Activated T-cell treated with anti-CD3 and anti-CD28 coated beads for 24 hours (primary cell): ENCODE measurements at places on chromosomes 3 and 15.

- no peak for DNase-seq
These were observed 651.6 kb downstream of the NTRK3 start for GRCh38 chr15:87604857-87605446.

GRCh38 chr15:59205839-59206622 lies 612 bp upstream of the LDHAL6B start:
- DNase-seq, result no peak

GRCh38 chr3:141287326-141287725 lies 55.7 kb downstream of the PXYLP1 start:
- DNase-seq, result no peak

DNA sequence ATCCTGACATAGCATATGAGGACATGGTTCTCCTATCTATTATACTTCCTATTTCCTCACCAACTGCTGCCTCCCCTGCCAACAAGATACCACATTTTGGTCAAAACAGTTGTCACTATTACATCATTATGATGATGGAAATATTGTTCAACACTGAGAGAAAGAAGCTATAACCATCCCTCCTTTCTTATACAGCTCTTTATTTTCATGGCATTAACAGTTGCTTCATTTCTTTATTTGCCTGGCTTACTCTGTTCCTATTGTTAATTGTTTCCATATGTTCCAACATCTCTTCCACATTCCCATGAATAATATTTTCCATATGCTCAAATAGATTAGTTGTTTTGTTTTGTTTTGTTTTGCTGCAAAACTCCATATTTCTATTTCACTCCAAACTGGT lies 40.8 kb upstream of the FILIP1L start:
- DNase-seq, result no peak

- no peak for DNase-seq
These were observed 7.9 kb upstream of the EOMES start for GRCh38 chr3:27729748-27730611.

DNA sequence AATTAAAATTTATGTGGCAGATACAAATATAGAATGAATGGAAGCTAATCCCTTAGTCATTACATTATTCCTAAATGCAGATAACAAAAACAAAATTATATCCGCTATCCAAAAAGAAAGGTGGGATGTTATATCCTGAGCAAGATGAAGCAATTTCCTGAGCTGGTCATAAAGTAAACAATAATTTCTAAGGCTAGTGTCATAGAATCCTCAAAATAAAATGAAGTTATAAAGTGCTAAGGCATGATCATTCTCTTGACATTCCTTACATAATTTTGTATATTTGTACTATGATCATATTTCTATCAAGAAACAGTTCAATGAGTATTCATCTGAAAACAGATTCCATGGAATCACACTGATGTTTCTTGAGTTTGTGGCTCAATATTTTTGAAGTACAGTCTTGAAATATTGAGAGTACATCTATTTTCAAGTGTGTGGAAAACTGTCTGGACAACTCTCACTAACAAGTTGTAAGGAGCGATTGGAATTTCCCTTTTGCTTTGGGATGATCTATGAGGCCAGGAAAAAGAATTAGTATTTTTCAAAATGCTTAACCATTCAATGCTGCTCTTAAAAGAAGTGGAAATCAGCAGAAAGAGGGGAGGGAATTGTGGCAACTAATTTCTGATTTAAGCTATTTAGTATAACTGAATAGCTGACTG lies 92.4 kb downstream of the ABI3BP start:
- DNase-seq, result no peak

DNA sequence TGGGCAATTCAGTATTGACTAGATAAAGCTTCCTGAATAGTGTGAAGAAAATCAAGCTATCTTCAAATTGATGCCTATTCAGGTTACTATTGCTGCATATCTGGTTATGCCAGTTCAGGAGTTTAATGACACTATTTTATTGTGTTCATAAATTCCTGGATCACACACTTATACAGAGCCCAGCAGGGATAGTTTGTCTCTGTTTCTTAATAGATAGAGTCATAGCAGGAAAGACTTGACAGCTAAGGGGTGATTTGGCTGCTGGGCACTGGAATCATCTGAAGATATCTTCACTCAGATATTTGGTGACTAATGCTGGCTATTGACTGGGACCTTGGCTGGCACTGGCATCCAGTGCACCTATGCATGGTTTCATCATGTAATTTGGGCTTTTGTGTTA lies 187.8 kb downstream of the PYDC2 start:
- no peak for DNase-seq

DNA sequence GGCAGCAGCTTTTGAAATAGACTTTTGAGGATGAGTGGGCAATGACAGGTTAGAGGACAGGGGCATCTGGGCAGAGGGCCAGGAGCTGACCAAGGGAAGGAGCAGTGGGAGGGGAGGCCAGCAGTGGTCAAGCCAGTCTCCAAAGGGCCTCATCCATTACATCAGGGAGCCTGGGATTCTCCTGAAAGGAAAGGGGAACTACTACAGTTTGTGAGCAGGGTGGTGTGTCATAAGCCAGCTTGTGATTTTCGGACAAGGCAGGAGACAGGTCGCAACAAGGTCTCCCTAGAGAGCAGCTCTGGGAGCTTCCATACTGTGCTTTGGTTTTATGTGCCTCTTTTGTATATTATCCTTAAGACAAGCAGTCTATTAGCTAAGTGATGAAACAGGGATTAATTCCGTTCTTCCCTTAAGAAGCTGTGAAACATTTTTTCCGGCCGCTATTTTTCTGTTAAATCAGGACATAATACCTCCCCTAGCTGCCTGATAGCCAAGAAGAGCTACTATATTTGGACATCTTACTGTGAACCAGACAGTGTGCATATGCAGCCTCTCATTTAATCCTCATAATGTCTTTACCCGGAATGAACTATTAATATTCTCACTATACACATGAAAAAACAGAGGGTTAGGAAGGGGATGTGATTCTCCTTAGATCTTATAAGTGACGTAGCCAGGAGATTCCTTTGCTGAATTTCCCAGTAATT lies 46.4 kb downstream of the C2CD4B start:
- no peak for DNase-seq

- DNase-seq, result no peak
These were observed 64.3 kb downstream of the SLC12A8 start for GRCh38 chr3:125148016-125148812.

DNA sequence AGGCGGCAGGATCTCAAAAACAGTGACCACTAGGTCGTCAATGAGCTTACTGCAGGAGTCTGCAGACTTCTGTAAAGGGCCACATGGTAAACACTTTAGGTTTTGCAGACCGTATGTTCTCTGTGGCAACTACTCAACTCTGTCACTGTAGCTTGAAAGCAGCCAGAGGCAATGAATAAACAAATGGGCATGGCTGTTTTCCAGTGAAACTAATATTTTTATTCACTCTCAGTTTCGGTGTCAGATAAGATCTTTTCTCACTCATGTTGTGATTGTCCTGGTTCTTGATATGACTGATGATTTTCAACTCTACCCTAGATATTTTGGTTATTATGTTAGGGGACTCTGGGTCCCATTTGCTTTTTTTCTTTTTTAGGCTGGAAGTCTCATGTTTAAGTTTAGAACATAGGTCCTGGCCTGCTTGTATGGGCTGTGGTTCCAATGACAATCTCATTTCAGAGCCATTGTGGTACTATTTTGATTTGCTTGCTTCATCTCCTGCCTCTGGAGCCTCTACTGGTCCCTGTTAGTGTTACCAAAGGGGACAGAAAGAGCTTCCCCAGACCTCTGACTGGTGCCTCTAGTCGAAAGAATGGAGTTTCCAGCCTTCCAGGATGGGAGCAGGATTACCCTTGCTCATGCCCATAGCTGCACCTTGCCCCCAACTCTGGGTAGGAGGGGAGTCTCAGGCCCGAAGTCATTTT lies 222.0 kb downstream of the STT3B start:
- DNase-seq, result no peak

- DNase-seq, result no peak
These were observed 184.0 kb upstream of the ADAMTS9 start for GRCh38 chr3:64871834-64872249.

- no peak for DNase-seq
These were observed 48.0 kb upstream of the SYNPR start for GRCh38 chr3:63230146-63230545.

DNA sequence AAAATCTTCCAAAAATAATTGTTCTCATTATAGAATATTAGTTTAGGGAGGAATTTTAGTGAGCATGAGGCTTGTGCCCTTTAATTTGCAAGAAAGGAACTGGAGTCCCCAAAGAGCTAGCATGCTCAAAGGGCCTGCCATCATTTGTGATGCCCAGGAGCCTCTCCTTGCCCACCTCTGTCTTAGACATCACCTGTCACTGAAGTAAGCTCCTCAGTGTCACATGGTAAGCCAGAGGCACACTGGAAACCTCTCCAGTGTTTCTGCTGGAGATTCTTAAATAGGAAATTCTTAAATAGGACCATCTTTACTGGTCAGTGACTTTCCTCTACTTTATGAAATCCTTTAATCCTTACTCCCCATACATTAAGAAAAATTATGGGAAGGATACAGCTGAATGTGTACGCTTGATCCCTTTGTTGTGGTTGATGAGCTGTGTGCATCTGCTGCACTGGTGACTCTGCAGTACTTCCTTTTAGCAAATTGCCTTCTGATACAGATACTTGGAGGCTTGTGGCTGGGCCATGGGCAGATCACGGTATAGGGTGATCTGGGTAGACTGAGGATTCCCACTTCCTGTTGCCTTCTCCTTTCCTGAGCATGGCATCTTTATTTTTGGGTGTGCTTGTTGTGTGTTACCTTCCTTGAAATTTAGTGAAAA lies 197.4 kb downstream of the KLHL25 start:
- DNase-seq, result no peak

DNA sequence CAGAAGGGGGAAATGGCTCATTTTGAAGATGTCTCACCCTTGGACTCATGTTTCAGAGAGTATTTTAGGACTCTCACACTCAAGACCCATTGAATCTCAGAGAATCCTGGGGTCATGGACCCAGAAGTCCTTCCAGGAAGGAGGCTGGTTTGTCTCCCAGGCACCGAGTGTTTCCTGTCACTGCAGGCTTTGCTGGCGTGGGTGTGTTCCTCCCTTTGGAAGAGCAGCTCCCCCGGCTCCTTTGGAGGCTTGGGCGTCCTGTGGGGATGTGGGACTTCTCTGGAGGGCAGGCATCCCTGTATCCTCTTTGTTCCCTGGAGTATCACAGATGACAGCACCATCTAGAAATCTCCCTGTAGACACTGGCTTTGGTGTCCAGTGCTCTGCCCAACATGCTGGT lies 40.0 kb downstream of the DNAH1 start:
- no peak for DNase-seq

- DNase-seq, result no peak
These were observed 152.7 kb downstream of the IL20RB start for GRCh38 chr3:137110392-137110996.

DNA sequence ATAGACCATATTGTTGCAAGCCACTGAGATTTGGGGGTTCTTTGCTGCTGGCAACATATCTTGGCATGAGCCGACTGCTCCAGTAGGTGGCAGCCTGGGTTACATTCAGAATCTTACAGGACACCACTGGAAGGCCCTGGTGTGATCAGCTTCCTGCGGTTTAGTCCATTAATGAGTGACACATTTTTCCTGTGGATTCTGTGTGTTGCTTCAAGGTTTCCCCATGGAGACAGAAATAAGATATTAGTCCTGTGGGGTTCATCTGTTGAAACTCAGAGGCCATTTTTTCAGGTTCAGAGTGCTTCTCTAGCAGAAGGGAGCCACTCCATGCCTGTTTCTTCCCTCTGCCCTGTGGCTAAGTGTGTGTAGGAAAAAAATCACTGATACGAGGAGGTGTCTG lies 116.2 kb downstream of the MFSD1 start:
- no peak for DNase-seq

DNA sequence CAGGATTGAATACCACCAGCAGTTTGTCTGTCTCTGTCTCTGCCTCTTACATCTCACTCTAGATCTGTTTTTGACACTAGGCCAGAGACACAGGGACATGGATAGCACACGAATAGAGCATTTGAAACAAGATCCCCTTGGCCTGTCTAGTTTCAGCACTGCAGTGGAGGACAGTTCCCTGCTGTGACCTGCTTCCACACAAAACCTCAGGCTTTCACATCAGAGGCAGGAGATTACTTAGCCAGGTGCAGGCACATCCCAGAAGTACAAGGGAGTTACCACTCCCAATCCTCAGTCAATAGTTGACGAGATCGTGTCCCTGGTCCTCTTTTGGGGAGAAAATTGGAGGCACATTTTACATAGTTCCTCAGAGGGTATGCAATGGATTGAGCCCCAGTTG lies 34.0 kb upstream of the CCK start:
- DNase-seq, result no peak

GRCh38 chr15:78213956-78214355 lies 20.4 kb downstream of the ACSBG1 start:
- DNase-seq, result no peak

GRCh38 chr15:68228143-68228970 lies 1.2 kb downstream of the CLN6 start:
- DNase-seq, result no peak

DNA sequence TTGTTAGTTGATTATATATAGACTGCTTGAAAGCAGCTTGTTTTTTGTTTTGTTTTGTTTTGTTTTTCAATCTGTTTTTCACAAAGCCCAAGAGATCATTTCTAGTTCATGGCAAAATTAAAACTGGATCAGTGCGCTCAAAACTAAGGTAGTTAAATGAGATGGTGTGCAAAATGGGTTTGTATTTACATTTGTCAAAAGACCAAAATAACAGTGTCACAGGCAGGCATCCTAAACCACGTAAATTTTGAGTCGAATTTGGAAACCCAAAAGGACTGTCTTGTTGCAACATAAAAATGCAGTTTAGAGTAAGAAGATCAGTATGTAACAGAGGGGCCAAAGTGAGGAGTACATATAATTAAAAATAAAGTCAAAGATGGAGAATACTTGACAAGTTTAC lies 2.4 kb downstream of the DMXL2 start:
- no peak for DNase-seq

DNA sequence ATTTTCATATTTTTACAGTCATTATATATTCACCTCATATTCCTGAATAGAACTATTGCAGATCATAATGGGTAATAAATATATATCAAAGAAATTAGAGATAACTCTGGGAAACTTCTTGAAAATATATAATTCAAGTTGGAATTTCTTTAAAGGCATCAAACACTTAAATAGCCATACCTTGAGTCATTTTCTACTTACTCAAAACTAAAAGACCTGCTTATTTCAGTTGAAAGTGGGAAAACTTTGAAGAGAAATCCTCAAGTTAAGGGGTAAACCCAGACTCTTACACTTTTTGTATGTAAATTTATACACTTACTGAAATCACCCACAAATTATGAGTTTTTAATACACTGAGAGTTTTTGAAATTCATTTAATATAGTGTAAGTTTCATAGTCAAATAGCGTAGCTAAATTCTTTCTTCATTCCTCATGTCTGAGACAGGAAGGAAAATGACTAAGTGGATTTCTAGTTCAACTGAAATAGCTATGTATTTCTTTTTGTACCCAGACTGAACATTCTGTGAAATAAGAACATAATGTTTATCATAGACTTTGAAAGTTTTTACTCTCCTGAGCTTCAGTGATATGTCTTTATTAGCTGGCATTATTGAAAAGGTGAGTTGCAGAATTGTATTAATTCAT lies 4.6 kb upstream of the ALCAM start:
- no peak for DNase-seq

- DNase-seq, result no peak
These were observed 11.0 kb upstream of the ONECUT1 start for GRCh38 chr15:52800828-52801747.
